Bronchial smooth muscle cell (primary cell): ENCODE measurements at places on chromosomes 6 and 20. TPM values are rescaled to one million over a fixed set of nuclear protein-coding genes. Genes with fewer than 3 reads are reported as not detected.

FYN gene
- 52.5 and 82.1 TPM in 2 replicates for total RNA-seq

TMEM242 gene
- 5.7 and 7.4 TPM in 2 replicates for total RNA-seq

WFDC5 gene
- total RNA-seq, result not detected in 2 replicates

NOX3 gene
- not detected in 2 replicates for total RNA-seq

CPXM1 gene
- total RNA-seq, result 0.47 and 1.0 TPM in 2 replicates

SOBP gene
- total RNA-seq, result 3.9 and 6.3 TPM in 2 replicates
